ENCODE measurements at places on chromosomes 3 and 15.

- DNase-seq, result no peak
These were observed 62.4 kb upstream of the PCSK6 start for GRCh38 chr15:101551696-101552591.

DNA sequence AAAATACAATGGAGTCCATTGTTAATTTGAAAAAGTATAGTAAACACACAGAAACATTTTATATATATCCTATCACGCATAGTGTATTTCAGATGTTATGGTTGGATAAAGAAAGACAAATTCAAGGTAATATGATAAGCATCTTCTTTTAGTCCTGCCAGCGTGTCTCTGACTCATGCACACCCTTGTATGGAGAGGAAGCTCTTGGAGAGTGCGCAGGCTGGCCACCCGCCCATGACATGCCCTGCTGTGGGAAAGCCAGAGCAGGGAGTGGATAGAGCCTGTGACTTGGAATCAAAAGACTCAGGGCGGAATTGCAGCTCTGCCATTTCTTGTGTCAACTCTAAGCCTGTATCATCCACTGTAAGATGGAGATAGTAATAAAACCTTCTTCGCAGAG is 23.0 kb upstream of the COPG1 start:
- DNase-seq, result no peak

DNA sequence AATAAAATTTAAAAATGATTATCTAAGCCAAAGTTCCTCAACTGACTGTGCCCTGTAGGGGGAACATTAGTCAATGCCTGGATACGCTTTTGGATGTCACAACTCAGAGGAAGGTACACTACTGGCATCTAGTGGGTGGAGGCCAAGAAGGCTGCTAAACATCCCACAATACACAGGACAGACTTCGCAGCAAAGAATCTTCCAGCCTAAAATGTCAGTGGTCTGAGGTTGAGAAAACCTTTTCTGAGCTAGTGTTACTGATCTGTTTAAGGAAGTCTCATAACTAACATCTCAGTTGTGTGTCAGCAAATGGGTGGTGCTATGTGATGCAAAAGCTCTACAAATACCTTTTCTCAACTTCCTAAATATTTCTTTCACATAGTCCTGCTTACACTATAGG is 20.9 kb upstream of the LDHAL6B start:
- DNase-seq, result no peak

GRCh38 chr15:41465822-41466421 is 27.8 kb upstream of the ITPKA start:
- no peak for DNase-seq

DNA sequence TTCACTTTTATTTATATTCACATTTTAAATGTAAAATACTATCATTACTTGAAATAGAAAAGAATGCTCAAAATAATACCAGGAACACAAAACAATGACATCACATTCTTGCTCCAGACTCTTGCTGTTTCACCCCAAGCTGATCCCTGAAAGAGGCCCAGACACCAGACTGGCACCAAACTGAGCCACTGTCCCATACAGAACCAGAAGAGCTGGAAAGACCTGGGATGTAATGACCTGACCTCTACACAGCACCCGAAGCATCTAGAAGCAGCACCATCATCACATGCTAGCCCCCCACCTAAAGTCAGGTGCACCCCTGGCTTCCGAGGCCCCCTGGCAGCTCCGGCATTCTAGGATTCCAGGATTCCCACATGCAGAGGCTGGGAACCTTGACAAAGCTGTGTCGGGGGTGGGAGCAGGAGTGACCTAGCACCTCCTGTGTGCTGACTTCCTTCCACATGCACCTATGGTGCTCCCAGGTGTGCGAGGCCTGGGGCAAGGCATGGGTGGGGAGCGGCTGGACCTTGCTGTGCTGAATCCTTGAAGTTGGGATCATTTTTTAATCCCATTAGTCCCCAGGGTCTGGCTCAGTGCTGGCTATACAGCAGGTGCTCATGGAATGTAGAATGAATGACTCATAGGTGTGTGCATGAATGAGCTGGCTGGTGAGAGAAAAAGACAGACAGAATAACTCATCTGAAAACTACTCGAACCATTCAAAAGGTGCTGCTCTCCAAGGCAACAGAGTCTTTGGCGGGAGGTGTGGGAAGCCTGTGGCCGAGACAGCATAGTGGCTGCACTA is 144.7 kb upstream of the IQSEC1 start:
- DNase-seq, result no peak

DNA sequence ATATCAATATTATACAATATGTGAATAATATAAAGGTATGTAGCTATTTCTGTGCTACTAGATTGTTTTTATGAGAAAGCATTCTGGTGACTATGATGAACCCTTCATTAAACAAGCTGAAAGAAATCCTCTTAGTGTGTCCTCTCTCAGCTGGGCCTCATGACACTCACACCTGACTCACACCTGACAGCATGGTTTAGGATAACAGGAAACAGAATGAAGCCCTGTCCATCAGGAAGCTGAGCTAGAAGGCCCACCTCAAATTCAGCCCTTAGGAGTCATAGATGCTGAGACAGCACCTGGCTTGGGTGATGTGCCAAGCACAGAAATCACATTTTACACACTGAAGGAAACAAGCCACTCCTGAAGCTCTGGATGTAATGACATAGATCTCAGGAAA is 30.8 kb downstream of the CHCHD4 start:
- no peak for DNase-seq

- no peak for DNase-seq
These were observed 273.6 kb downstream of the THRB start for GRCh38 chr3:24220859-24221657.

DNA sequence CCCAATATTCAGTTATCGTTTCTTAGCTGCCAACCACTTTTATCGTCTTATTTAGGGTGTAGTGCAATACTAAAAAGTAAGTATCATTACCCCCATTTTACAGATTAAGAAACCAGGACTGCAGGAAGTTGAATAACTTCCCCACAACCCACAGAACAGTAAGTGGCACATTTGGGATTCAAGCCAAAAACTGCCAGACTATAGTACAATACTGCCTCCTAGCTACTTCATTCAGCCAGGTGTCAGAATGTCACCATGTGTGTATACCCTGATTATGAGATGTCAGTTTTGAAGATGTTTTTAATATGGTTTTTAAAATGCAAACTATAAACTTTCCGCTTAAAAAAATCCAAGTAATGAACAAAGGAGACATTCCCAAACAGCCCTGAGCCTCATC is 74.2 kb upstream of the PROK2 start:
- DNase-seq, result no peak

- DNase-seq, result no peak
These were observed 44.3 kb upstream of the FLNB start for GRCh38 chr3:57963811-57964346.

- DNase-seq, result no peak
These were observed 41.5 kb downstream of the TOPBP1 start for GRCh38 chr3:133620066-133620784.

DNA sequence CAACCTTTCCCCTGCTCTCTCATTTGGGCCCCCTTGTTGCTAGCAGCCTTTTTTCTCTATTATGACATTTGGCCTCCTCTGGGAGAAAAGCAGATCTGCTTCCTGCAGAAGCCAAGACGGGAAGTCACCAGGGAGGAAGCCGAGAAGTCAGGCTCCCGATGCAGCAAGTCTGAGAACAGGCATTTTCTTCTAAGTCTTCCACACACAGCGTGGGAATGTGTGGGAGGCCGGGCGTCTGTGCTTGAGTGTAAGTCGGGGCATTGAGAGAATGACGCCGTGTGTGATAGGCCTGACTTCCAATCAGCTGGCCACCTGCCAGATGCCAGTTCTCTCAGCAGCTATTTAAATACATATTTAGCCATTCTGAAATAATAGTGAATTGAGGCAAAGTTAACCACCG is 75.8 kb upstream of the FAM98B start:
- no peak for DNase-seq

DNA sequence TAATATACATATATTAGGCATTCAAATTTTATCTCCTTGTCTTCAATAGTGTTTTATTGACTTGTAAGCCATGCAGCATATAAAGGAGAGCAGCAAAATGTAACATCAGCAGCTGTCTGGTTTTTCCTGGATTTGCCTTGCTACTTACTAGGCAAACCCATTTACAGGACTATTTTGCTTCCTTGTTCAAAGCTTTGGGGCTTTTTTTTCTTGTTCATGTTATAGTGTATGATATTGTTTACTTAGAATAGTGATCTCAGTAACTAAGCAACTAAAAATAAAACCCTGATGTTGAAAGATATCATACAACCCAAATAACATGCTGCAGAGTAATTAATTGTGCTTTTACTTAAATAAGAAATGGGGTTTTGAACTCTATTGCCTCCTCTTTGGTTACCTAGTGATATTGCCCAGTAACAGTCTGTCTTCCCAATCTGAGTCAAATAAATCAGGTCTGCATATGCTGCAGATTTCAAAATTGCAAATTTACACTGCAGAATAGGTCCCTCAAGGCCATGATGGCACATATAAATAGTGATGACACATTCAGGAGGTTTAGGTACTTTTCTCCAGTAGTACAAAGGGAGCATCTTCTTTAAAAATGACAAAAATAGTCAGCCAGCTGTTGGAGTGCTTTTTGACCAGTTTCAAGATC is 578.1 kb upstream of the NECTIN3 start:
- DNase-seq, result no peak

GRCh38 chr3:188062216-188062615 is 91.7 kb upstream of the LPP start:
- no peak for DNase-seq

DNA sequence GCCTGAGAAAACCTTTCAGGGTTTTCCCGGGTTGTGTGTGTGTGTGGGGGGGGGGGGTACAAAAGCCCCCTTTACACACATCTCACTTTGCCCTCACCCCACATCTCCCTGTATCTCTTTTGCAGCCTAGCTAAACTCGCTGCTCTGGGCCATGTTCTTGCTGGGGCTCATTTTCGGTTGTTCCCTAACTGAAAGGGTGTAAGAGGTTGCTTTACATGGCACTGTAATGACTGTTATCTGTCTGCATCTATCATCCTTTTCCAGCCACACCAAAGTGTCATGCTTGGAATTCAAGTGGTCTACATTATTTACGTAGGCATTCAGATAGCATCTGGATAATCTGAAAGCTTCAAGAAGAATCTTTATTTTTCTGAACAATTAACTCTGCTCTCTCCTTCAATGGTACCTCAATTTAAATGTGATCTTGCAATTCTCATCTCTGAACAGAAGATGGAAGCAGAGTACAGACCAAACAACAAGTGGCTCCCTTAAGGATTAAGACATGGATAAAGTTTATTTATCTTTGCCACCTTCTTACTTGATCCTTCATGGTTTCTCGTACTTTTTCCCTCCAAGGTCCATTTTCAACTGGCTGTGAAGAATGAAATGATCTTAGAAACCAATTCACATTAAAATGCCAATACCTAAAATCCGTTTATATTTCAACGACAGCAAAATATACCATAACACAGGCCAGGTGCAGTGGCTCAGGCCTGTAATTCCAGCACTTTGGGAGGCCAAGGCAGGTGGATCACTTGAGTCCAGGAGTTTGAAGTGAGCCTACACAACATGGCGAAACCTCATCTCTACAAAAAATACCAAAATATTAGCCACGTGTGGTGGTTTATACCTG is 34.9 kb downstream of the DCLK3 start:
- no peak for DNase-seq

- DNase-seq, result peak; percentile 36
These were observed 152.9 kb downstream of the ATP10A start for GRCh38 chr15:25710184-25710583.

DNA sequence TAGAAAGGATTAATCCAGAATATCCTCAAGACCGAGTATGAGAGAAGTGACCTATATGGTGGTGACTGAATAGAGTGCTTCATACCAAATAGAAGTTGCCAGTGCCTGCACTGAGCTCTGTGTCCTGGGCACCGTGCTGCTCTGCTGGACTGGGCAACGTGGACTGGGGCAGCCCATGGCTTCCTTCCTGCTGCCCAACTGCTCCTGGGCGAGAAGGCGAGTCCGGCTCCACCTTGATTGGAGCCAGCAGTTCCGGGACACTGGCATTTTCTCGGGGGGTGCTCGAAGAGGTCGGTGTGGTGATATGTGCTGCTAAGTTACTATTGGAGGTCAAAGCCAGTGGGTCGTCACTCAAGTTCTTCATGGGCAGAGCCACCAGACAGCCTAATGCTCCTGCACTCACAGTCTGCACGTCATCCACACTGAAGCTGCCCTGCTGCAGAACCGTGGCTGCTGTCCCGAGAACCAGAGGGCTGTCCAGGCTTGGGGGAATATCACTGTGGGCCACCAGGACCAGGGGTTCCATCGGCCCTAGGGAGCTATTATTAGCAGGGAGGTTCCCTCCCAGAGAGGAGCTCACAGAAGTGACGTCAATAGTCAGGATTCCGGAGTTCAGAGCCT is 14.1 kb downstream of the ZXDC start:
- no peak for DNase-seq

DNA sequence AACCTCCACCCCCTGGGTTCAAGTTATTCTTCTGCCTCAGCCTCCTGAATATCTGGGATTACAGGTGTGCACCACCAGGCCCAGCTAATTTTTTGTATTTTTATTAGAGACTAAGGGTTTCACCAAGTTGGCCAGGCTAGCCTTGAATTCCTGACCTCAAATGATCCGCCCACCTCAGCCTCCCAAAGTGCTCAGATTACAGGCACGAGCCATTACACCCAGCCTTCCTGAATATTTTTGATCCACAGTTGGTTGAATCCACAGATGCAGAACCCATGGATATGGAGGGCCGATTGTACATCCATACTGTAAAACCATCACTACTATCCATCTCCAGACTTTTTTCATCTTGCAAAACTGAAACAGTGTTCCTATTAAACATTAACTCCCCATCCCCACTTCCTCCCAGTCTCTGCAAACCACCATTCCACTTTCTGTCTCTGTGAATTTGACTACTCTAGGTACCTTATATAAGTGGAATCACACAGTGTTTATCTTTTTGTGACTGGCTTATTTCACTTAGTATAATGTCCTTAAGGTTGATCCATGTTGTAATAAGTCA is 8.2 kb upstream of the TMEM62 start:
- DNase-seq, result no peak

- DNase-seq, result no peak
These were observed 40.9 kb downstream of the CCR4 start for GRCh38 chr3:32992310-32992686.

DNA sequence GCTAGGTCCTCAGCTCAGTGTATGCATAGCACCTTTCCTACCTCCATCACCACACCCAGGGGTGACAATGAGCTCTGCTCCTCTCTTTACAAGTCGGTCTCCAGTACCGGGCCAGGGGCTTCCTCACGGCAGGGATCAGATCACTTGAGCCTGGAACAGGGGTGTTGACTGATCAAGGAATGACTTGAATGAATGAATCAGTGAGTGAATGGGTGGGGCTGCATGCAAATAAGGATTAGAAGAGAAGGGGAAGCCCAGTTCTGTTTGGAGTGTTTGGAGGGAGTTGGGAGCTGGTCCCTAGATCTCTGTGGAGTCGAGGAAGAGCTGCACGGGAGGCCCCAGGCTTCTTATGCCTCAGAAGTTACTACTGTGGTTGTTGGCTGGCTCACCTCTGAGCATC is 87.0 kb downstream of the TMEM266 start:
- DNase-seq, result no peak

Data from stimulated activated CD8-positive, alpha-beta memory T cell treated with anti-CD3 and anti-CD28 coated beads, Interleukin-2, amount 100 ng/mL, for 48 hours (primary cell).